ENCODE measurements at places on chromosomes 5 and 9.
A peak's percentile ranks its signal among the peaks of the same experiment; 100 is the strongest.

GRCh38 chr9:99303177-99303576 lies 81.1 kb downstream of the SEC61B start:
- no peak for DNase-seq

- DNase-seq: no peak
Observed at GRCh38 chr9:17775656-17776055, 196.8 kb downstream of the SH3GL2 start.

- DNase-seq: no peak
Observed at GRCh38 chr9:136204838-136205706, at the start of gene LHX3. Gene LHX3 (minus strand): TSS chr9:136205128. CDS start chr9:136205012, 116 bp downstream.

DNA sequence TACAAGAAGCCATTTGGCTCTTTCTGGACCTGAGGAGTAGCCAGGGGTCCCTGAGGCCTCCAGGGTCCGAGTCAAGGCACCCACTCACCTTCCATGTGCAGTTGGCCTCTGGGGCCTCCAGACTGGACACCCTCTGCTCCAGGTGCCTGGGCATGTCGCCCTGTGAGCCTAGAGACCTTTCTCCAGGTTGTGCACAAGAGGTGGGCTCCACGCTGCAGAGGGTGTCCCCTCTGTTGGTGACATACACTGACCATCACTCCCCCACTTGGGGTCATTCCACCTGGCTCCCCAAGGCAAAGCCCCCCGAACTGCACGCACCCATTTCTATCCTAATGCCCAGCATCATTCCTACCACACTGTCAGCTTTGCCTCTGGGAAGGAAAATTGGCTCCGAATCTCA lies 48.8 kb downstream of the RASGEF1C start:
- DNase-seq: no peak

GRCh38 chr5:157582731-157583620 lies 7.4 kb upstream of the ADAM19 start:
- DNase-seq: no peak

DNA sequence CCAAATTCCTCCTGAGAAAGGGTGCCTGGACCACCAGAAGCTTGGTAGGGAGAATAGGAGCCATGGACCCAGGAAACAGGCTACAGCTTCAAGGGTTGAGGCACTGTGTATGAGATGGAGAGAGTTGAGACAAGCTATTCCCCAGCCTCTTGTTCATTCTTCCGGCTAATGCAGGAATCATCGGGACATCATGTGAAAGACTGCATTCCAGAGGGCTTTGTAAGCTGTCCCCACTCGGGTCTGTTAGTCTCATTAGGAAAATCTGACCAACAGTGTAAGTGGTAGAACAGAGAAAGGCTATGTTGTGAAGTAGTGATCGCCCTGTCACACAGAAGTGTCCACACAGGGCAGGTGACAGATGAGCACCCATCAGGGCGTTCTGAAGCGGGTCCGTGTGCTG lies 81.4 kb downstream of the GABBR2 start:
- DNase-seq: no peak

DNA sequence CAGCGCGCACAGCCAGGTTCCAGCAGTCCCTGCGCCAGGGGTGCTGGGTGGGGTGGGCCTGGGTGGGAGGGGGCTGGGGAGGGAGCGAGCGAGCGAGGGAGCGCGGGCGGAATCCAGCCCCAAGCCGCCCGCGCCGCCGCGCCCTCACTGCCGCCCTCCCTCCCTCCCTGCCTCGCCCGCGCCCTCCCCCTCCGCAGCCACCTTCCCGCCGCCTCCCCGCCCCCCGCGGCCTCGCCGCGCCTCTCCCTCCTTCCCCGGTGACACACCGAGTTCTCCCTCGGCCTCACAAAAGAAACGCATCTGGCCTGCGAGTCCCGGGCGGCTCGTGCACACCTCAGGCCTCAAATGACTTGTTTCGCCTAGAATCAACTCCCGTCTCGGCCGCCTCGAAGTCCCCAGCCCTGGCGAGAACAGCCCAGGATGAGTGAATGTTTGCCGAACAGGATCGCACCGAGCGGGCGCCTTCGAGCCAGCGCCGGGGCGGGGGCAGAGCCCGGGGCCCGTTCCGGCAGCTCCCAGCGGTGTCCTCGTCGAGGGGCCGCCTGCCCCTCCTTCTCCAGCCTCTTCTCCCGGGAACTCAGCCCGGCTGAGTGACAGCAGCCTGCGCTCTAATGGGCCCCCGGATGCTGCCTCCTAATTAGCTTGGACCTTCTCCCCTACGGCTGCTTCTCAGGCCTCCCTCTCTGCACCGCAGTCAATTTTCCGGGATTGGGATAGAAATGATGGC lies 371 bp upstream of the PITX1 start:
- DNase-seq: no peak

DNA sequence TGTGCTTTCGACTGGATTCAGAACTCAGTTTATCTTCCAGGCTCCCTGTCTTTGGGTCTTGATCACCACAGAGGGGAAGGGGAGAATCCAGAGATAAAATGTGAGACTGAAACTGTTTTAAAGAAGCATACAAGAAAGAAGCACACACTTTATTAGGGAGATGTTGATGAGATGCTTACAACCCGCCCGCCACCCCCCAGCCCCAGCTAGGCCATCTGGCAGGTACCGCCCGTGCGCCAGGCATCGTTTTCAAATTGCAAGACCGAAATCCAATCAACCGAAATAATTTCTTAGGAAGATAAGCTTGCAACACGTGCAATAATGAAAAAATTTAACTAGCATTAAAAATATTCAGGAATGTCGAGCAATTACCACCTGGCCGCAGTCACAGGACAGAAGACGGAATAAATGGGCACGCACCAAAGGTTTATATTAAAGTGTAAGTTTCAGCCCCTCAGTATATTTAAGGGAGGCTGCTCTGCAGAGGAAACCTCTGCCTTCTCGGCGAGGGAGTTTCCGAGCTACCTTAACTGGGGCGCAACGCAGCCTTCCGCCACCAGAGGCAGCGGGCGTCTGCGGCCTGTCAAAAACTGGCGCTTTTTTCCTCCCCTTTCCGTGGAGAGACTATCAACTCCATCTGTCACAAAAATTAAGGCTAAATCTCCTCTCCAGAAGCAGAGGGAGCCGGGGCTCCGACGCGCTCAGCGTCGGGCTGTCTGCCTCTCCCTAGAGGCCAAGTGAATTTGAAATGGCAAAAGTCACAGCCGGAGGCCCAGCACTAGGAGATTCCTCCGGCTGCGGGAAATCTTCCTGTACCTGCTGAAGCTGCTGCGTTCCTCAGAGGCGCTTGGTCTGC lies 996 bp upstream of the GAS1 start:
- peak; percentile 78 for DNase-seq

DNA sequence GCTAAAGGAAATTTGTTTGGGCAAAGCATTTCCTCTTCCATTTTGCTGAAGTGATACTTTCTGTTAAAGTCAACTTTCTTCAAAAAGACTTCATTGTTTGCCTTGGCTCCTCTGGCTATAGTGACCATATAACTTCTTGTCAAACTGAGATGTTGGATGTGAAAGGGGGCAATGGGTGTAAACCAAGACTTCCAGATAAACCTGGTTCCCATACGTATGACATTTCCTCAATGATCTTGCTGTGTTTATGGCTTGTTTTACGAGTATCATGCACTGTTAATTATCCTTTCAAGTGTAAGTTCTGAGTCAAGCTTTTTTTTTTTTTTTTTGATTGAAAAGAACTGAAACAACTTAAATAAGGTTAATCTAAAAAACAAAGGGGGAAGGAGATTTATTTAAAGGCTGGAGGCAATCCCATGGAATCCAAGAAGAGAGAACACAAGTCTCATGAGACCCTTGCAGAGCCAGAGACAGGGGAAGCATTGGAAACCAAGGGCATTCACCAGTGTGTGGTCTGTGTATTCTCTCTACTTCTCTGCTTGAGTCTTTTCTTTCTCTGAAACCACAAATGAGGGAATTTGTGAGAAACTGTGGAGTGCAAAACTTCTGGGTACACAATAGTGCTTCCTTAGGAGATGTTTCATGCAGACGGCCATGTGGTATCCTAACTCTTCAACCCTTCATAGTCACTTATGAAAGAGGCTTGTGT lies 335.3 kb downstream of the RAB3C start:
- no peak for DNase-seq

GRCh38 chr5:131521252-131521651 lies 113.8 kb downstream of the RAPGEF6 start:
- no peak for DNase-seq

GRCh38 chr5:6642655-6643054 lies 9.4 kb downstream of the SRD5A1 start:
- DNase-seq: no peak

GRCh38 chr5:96781031-96781971 lies 26.4 kb downstream of the ERAP1 start:
- no peak for DNase-seq

- no peak for DNase-seq
Observed at GRCh38 chr5:181127456-181127855, 3.5 kb downstream of the OR2V1 start.

DNA sequence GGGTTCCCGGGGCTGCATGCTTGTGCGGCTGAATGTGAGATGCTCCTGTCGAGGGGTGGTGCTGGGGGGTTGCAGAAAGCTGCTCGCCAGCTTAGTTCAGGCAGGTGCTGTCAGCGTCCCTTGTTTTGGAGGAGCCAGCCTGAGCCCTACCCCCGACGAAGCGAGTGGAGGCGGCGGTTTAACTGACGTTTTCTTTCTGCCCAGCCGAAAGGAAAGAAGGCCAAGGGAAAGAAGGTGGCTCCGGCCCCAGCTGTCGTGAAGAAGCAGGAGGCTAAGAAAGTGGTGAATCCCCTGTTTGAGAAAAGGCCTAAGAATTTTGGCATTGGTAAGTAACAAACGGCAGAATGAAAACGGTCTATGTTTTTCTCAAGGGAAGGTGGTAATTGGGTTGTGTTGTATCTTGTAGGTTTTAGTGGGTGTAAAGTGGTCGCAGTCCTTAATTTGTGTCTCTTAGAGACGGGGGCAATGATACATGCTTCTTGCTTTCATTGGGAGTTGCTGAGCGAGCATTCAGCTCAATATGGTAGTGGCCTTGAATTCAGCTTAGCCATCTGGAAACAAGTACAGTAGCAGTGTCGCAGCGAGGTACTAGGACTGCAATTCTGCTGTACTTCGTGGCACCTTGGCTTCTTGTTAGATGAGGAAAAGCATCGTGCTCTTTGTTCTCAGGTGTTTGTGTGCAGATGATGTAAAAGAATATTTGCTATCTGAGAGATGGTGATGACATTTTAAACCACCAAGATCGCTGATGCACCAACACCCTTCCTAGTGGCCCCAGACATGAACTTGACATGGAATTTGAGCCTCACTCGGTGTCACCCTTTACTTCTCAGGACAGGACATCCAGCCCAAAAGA lies 928 bp downstream of the RPL7A start:
- DNase-seq: no peak

GRCh38 chr5:146291421-146292074 lies 47.1 kb upstream of the POU4F3 start:
- peak; percentile 16 for DNase-seq

GRCh38 chr5:115333164-115333563 lies 36.7 kb upstream of the CCDC112 start:
- DNase-seq: no peak
